ENCODE measurements at places on chromosomes 4 and X.

GRCh38 chrX:27463187-27463586, at the start of gene PPP4R3C:
Gene PPP4R3C (minus strand): TSS chrX:27463341. CDS start chrX:27463296, 45 bp downstream.
- no peak for DNase-seq

- no peak for DNase-seq
Observed at GRCh38 chr4:184851200-184851541, 25.4 kb upstream of the ACSL1 start.

GRCh38 chrX:13428053-13428786, 108.4 kb upstream of the ATXN3L start:
- DNase-seq, result peak; percentile 16

- DNase-seq, result no peak
Observed at GRCh38 chr4:43244688-43245382, 352.3 kb downstream of the GRXCR1 start.

DNA sequence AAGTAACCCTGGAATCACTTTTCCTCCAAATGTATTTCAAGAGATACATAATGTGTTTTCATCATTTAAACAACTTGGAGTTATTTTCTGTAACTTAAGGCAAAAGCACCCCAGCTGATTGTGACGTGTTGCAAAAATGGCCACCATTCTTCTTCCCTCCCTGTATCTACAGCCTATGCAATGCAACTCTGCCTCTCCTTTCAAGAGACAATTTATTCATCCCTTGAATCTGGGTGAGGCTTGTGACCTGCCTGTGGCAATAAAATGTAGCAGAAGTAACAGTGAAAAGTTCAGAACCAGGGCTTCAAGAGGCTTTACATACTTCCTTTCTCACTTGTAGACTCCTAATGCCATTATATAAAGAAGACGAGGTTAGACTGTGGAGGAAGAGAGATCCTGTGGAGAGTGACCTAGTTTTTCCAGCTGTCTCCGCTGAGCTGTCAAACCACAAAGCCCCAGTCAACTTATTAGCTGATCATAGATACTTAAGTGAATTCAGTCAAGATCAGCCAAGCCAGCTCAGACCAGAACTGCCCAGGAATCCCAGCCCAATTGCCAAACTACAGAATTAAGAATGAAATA, 81.0 kb upstream of the KLF3 start:
- no peak for DNase-seq

- no peak for DNase-seq
Observed at GRCh38 chrX:72095370-72095769, 36.3 kb downstream of the RTL5 start.

GRCh38 chr4:98262431-98262830, 1.2 kb downstream of the RAP1GDS1 start:
- peak; percentile 44 for DNase-seq

DNA sequence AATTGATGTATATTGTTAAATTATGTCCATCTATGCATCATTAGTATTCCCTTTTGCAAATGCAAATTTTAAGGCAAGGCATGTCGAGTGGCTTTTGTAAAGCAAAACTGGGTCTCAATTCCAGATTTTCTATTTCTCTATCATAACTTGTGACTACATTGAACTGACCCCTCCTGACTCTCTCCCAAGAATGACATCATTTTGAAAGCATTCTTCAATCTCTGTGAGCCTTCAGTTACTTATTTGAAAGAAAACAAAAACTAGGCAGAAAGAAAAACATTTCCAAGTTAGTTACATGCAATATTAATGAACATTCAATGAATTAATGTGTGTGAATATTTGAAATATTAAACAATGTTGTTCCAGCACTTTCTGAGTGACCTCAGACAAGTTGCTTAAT, 314.3 kb upstream of the CLNK start:
- DNase-seq, result no peak

DNA sequence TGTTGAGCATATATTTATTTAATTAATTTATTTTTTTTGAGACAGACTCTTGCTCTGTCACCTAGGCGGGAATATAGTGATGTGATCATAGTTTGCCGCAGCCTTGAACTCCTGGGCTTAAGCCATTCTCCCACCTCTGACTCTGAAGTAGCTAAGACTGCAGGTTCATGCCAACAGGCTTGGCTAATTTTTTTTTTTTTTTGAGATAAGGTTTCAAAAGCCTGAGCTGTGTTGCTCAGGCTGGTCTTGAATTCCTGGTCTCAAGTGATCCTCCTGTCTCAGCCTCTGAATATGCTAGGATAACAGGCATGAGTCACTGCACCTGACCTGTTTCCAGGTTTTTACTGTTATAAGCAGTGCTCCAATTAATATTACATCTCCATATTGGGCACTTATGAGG, 4.8 kb downstream of the ADD1 start:
- DNase-seq, result no peak

- DNase-seq, result no peak
Observed at GRCh38 chr4:180333162-180333561, 1910.0 kb upstream of the TENM3 start.

DNA sequence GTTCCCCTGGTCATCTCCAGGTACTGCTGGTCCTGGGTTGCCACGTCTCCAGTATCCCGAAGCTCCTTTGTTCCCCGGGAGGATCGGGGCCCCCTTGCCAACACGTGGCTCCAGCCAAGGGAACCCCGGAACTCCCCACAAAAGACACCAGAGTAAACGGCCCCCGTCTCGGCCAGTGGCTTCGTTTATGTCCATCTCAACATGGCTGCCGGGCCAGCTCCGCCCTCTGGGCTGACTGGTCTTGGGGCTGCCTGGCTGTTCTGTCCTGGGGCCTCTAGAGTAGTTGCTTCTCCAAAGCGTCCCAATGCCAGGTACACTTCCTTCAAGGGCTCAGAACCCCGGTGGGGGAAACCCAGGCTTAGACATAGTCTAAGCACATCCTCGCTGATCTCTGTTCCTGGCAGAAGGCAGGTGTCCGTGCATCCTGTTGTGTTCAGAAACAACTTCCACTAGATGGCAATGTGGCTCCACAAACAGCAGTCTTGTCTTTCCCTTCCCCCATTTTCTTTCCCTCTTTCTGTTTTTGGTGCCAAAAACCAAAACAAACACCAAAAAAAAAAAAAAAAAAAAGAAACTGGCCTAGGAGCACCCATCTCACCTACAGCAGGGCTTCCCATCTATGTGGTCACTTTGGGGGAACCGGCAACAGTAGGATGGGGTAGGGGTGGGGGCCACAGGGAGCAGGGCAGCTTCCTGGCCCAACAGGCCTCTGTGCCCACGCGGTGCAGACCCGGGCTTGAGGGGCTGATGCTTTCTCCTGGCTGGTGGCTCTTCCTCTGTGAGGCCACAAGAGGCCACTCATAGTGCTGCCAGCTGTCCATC, 35.3 kb downstream of the NBDY start:
- peak; percentile 50 for DNase-seq

- DNase-seq, result no peak
Observed at GRCh38 chr4:106312997-106313522, 2.9 kb downstream of the TBCK start.

GRCh38 chr4:87118826-87119225, 101.6 kb downstream of the KLHL8 start:
- DNase-seq, result no peak

DNA sequence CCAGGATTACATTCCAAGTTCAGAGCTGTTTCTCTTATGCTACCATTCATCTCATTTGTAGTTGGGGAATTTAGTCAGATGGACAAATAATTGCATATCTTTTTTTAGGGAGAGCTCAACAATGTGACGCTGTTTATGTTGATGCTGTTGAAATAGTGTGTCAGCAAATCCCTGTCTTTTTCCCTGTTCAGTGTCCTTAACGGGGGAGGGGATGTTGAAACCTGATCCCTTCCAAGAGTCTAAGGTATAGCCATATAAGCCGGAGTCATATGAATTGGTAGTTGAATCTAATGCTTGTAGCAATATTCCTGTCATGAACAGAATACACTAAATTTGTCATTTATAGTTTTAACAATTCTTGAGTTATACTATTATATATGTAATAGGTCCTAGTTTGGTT, 293.5 kb upstream of the FAT1 start:
- DNase-seq, result no peak

DNA sequence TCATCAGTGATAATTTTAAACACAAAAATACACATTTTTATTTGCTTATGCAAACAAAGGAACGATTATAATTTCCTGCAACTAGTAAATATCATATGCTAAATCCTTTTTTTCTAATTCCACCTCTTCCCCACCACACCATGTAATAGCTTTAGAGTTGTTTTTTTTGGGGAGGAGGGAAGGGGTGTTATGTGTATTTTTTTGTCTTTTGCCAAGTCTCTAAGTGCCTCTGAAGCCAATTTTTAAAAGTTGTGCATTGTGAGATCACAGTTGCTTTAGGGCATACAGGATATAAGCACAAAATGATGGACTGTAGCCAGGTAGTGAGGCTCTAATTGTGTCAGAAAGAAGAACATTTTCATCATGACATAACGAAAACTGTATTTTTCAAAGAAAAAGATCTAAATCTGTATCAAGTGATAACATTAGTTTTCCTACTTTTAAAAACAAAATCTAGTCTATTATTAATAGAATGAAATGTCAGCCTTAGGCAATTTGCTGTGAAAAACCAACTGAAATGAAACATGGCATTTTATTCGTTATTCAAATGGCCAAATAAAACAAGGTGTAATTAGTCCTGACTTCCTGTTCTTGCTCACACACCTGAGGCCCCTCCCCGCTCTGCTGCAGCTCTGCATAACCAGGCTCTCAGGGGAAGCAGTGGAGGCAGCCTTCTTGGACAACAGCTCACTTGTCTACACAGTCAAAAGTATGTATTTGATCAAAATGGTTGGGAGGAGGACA, 157.4 kb downstream of the PALLD start:
- DNase-seq, result no peak

DNA sequence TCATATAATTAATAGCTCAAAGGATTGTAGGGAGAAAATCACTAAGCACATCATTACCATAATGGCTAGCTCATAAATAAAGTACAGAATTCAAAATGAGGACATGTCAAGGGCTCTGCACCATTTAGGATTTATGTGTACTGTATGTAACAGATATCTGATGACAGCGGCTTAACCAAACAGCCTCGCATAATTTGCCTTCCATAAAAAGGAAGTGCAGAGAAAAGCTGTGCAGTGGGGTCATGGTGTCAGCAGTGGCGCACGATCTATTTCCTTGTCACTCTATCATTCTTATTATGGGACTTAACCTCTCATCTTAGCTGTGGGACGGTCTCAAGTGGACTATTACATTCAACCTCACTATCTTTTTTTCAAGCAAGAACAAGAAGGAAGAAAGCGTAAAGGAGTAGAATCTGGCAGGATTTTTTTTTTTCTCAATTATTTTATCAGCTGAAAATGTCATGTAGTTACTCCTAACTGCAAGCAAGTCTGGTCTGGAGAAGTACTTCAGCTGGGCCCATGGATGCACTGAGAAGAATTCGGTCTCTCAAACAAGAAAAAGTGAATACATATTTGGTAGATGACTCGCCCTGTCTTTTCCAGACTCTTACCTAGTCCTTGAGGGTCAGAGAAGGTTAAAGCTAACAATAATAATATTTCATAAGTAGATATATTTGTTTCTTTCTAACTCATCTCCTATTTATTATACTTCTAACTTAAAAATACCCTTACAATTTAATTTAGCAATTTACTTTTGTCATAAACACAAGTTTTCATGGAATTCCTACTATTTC, 94.6 kb downstream of the COX18 start:
- DNase-seq, result no peak

DNA sequence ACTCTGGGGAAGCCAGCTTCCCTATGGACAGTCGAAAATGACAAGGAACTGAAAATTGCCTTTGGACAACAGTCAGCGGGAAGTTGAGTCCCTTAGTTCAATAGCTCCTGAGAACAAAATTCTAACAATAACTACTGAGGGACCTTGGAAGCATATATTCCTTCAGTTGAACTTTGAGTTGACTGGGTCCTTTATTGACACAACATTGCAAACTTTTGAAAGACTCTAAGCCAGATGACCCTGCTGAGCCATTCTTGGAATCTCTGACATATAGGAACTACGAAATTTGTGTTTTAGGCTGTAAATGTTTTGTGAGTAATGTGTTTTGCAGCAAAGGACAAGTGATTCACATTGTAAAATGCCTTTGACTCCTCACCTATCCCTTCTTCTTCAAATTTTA, 548.8 kb upstream of the LCORL start:
- DNase-seq, result no peak

DNA sequence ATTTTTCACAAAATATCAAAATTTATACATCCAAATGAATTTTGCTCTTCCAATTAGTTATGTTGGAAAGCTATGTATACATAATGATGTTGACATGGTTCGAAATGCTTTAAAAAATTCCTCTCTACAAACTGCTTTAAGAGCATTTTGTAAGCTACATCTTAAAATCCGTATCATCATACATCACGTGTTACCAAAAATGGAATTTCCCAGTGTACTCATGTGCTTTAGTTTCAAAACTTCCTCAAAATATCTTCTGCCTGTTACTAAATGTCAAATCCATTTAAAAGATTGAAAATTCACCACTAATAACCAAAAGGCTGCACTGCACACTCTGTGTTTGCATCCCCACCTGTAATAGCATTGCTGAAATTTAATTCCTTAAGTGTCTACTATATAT, 87.9 kb downstream of the WDFY3 start:
- no peak for DNase-seq

DNA sequence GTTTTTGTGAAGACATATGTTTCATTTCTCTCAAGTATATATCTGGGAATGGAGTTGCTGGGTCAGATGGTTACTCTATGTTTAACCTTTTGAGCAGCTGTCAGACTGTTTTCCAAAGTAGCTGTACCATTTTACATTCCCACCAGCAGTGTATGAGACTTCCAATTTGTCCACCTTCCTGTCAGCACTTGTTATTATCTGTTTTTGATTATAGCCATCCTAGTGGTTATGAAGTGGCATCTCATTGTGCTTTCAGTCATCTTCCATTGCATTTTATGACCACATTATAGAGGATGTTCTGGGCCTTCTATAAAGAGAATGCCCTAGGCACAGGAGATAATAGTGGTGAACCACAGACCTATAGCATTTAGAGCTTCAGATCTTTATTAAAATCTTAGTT, 39.2 kb downstream of the CLCN4 start:
- no peak for DNase-seq

GRCh38 chr4:112002248-112002661, 143.0 kb upstream of the FAM241A start:
- DNase-seq, result no peak

DNA sequence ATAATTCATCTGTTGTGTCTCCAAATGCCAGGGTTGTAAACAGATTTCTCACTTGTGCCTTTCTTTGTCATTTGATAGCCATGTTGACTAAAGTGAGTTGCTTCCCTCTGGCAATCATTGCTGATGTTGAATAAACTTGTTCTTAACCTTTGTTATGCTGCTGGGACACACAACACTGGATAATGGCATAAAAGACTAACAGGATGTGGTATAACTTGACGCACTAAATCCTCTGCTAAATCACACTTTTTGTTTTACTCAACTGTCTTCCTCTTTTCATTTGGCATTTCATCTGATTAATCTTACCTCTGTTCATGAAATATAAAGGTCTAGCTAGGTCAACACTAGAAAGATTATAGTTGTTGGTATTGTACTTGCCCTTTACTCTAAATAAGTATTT, 17.6 kb upstream of the CXCL5 start:
- DNase-seq, result no peak

- no peak for DNase-seq
Observed at GRCh38 chr4:96099031-96099430, 259.1 kb downstream of the PDHA2 start.

All from brain (organoid and tissue), 16 donors.